RWPE1 (cell line): ENCODE measurements at places on chromosomes 11 and 22.

GRCh38 chr11:8809939-8810539, 101.0 kb upstream of the AKIP1 start:
- no peak for DNase-seq

DNA sequence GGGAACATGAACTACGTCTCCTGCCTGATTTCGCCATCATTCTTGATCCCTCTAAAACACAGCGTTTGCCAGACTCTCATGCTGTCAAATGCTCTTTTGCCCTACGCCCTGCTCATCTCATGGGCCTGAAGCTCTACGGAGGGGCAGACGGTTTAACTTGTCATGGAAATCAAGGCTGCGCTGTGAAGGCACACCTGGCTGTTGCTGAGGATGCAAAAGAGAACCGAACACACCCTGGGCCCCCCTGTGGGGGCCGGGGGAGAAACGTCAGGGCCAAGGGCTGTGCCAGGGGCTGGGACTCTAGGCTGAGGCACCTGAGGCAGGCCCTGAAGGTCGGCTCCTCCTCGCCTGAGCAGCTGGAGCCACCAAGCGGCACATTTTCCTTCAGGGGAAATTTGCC, 957.2 kb downstream of the BRD1 start:
- no peak for DNase-seq

DNA sequence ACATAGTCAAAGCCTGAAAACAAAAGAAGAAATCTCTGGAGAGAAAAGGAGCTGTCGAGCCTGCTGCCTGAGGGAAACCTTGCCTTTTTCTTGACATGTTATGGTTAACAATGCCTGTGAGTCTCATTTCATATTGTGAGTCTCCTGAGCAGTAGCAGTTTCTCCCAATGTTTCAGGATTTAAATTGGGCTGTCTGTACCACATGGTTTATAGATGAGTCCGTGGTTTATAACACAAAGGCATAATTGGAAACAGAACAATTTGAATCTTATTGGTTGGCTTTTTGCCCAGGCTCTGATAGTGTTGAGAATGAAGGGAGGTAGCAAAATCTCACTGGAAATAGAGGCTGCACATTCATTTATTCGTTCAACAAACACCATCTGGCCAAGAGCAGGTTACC, 540.9 kb downstream of the RAB38 start:
- DNase-seq: no peak

DNA sequence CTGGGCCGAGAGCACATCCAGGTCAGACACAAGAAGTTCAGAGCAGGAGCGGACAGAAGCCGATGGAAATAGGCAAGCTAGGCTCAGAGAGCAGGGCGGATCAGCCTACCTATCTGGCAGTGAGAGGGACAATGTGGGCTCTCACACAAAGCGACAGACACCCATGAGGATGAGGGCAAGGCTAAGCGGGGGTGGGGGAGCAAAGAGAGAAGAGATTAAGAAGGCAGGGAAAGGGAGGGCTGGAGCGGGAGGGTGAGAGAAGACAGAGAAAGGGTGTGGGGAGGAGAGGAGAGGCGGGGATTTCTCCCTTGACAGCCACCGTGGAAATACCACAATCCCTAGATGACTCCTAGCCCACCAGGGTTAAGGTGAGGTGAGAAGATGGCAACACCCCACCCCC, 57.9 kb downstream of the BUD13 start:
- DNase-seq: no peak

DNA sequence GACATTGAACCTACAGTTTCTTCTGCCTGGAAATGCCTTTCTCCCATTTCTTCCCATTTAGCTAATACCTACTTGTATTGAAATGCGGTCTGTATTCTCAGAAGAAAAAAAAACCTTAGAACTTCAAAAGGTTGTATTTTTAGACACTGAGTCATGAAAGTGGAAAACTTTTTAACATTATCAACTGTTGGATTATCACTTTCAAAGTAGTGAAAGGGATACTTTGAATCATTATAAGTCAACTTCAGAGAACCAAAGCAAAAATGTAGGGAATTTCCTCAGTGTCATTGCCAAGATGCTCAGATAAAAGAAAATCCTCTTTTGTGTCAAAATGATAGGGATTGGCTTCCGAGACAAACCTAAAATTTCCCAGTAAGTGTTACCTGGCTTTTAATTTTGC, 6.6 kb downstream of the HOATZ start:
- DNase-seq: no peak
